HS-27A (cell line): ENCODE measurements at places on chromosomes 1 and 21.
A peak's percentile ranks its signal among the peaks of the same experiment; 100 is the strongest.

DNA sequence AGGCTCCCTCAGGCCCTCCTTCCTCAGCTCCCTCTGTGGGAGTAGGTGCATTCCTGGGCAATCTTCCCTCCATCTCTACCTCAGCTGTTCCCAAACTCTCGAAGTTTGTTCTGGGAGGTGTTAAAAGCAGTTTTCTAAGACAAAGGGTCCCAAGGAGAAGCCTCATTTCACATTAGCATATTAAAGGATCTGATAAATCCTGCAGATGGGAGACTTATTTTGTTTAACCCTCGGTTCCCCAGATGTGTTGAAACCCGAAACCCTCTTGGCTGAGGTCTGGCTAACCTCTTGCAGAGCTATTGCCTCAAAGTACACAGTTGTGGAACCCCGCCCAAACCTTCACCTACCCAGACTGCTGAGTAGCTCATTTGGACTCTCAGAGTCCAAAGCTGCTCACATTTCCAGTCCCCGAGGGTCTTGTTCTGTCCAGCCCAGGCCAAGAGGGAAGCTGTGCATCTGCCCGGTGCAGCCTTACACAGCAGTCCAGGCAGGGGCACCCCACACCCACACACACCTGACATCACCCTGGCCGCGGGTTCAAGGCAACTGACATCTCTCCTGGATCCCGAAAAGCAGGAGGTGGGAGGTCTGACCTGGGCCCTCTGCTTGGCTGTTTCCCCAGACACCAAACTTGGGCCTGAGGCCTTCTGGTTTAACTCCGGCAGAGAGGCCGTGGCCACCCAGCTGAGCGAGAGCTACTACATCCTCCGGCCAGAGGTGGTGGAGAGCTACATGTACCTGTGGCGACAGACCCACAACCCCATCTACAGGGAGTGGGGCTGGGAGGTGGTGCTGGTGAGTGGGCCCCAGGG lies 19.5 kb upstream of the SELENON start:
- no peak for DNase-seq

DNA sequence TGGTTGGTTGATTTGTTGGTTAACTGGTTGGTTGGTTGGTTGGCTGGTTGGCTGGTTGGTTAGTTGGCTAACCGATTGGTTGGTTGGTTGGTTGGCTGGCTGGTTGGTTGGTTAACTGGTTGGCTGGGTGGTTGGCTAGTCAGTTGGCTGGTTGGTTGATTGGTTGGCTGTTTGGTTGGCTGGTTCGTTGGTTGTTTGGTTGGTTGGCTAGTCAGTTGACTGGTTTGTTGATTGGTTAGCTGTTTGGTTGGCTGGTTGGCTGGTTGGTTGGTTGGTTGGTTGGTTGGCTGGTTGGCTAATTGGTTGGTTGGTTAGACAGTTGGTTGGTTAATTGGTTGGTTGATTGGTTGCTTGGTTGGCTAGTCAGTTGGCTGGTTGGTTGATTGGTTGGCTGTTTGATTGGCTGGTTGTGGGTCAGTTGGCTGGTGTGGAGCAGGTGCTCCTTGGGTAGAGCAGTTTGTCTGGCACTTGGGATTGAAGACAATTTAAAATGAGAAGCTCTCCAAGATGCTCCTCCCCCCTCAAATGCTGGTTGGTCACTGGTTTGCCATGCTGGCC lies 6.9 kb downstream of the RSPH1 start:
- no peak for DNase-seq

GRCh38 chr1:58755468-58755872 lies 28.4 kb downstream of the JUN start:
- peak; percentile 100 for DNase-seq

GRCh38 chr1:1619917-1620361 lies 4.6 kb downstream of the MIB2 start:
- DNase-seq: no peak

- DNase-seq: no peak
These were observed 20.0 kb downstream of the RIPPLY3 start for GRCh38 chr21:37026499-37026898.

DNA sequence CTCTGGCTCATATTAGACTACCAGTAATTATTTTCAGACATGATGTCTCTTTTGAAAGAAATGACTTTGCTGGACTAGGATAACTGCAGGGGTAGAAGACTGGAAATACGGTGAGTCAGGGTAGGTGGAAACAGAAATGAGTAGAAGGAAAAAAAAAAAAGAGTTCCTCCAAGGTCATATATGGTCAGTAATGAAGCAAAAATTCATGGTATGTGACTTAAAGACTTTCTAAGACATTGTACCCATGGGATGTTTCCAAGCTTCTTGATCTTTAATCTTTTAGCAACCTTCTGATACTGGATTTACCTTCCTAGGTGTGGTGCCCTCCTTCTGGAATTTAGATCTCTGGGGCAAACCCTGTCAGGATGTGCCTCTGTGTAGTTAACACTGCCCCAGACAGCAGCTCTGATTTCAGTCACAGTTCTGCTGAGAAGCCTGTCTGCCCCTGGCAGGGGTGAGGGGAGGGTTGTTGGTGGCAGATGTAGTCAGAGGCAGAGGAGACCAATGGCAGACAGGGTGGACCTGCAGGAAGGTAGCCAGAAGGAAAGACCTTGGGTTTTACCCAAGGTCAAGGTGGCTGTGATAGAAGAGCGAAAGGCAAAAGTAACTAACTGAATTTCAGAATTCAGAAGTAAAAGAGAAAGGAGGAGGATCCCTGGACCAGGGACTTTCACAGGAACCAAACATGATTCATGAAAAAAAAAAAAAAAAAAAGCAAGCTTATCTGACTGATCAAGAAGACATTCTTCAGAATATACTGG lies 44.1 kb upstream of the BCL10 start:
- no peak for DNase-seq

DNA sequence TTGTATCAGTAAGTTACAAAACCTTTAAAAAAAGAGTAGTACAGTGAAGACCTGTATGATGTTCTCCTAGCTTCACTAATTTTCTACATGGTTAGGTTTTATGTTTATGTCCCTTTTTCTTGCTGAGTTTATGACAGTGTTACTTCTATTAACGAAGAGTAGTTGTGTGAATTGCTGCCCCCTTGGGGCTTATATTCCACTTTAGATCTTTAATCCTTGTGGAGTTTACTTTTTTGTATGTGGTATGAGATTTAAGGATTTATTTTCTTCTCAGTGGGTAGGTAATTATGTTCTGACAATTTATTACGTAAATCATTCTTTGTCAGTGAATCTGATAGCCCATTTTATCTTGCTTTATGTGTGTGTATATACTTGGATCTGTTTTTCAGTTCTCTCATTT lies 14.8 kb downstream of the KCTD3 start:
- no peak for DNase-seq

GRCh38 chr1:85818371-85818770 lies 110.1 kb upstream of the ZNHIT6 start:
- DNase-seq: no peak

- DNase-seq: no peak
These were observed 231.0 kb upstream of the B3GALT2 start for GRCh38 chr1:193417403-193417802.

- no peak for DNase-seq
These were observed 68.8 kb downstream of the DDAH1 start for GRCh38 chr1:85396194-85396593.
